Mucosa of descending colon (tissue), 3 donors: ENCODE measurements at places on chromosomes 13 and 19.

DNA sequence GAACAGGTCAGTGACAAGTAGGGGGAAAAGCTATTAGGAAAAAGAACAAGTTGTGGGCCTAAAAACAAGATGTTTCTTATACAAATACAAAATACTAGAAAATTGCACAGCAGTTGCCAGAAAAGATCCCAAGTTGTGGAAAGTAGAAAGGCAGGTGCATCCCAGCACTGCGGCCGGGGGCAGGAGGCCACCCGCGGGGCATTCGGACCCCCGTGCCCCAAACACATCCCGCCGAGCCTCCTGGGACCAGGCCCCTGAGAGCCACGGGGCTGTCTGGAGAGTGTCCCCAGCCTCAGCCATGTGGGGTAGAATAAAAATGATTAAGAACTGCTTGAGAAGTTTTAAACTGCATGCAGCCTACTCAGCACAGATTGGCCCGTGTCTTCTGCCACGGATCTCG lies 11.4 kb downstream of the RASA3 start:
- DNase-seq, result no peak

GRCh38 chr19:13718733-13719132 lies 45.6 kb upstream of the MRI1 start:
- DNase-seq, result no peak

GRCh38 chr19:48663667-48664066 lies 9.2 kb downstream of the NTN5 start:
- no peak for DNase-seq

GRCh38 chr13:26749285-26749684 lies 11.3 kb downstream of the GPR12 start:
- DNase-seq, result no peak

DNA sequence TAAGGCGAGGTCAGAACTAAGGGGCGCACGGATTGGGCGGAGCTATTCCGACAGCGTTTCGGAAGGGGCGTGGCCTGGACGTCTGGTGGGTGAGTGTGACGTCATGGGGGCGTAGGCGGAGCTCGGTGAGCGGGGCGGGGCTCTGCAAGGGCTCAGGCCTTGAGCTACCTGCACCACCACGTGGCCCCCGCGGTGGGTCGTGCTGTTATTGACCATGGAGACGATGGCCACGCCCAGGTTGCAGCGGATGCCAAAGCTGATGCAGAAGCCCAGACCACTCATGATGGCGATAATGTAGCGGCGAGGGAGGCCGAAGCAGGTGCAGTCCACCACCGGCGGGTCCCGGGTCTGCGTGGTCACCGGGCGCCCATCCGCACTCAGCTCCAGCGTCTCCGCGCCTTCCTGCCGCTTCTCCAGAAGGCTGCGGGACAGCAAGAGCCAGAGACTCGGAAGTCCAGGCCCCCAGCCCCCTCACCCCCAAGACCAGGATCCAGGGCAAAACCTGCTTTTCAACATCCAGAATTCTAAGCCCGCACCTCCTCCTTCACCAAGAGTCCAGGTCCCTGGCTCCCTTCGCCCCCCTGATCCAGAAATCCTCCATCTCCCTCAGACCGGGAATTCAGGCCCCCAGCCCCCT lies 4.8 kb downstream of the SLC17A7 start:
- DNase-seq, result no peak

- no peak for DNase-seq
These were observed 776.3 kb downstream of the EFNB2 start for GRCh38 chr13:105758918-105759860.

- no peak for DNase-seq
These were observed 41.1 kb upstream of the CEACAM20 start for GRCh38 chr19:44570603-44570983.

DNA sequence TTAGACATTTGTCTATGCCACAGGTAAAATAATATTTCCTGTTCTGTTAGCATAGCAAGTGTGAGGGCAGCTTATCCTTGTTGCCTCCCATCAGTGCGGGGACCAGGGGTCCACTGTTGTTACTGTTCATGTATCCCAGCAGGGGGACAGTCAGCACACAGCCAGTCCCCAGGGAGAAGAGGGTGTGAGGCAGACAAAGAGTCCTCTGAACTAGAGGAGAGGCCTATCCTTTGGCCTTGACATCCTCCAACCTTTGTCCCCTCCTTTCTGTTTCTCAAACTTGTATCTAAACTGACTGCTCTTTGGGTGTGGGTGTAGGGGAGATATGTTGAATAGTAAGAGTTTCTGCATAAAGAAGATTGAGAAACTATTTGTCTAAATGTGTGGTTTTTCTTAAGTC lies 2.9 kb upstream of the GPR18 start:
- DNase-seq, result no peak

GRCh38 chr13:41691274-41691673 lies 233.9 kb downstream of the RGCC start:
- no peak for DNase-seq

GRCh38 chr13:42836930-42837690 lies 55.7 kb downstream of the FAM216B start:
- no peak for DNase-seq

GRCh38 chr13:76004416-76004815 lies 368.3 kb downstream of the LMO7 start:
- DNase-seq, result no peak

DNA sequence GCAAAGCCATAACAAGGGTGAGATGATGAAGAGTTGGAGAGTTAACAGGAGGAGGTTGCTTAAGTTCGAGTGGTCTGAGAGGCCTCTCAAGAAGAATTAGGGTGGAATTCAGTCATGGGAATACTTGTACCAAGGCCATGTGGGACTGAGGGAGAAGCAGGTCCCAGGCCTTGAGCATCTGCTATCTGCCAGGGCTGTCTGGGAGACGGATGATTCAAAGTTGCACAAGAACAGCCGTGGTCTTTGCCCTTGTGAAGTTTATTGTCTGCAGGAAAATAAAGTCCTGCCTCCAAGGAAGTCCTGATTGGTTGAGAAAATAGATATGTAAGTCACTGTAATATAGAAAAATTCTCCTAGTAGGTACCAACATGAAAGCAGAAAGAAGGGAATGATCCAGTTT lies 178.8 kb upstream of the RFC3 start:
- DNase-seq, result no peak

DNA sequence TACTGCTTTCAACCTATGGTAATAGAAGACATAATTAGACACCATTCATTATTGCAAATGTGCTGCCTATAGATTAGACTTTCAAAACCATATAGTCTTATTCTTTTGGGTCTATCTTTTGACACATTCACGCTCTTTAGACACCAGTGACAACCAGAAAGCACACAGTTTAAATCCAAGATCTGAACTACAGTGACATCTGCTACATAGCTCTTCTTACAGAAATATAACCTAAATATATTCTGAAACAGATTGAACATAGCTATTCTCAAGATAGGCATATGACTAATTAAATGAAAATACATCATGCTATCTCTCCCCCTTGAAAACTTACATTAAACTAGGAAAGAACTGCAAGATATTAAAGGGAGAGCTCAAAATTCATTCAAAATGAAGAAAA lies 514.2 kb upstream of the SLITRK6 start:
- DNase-seq, result no peak

DNA sequence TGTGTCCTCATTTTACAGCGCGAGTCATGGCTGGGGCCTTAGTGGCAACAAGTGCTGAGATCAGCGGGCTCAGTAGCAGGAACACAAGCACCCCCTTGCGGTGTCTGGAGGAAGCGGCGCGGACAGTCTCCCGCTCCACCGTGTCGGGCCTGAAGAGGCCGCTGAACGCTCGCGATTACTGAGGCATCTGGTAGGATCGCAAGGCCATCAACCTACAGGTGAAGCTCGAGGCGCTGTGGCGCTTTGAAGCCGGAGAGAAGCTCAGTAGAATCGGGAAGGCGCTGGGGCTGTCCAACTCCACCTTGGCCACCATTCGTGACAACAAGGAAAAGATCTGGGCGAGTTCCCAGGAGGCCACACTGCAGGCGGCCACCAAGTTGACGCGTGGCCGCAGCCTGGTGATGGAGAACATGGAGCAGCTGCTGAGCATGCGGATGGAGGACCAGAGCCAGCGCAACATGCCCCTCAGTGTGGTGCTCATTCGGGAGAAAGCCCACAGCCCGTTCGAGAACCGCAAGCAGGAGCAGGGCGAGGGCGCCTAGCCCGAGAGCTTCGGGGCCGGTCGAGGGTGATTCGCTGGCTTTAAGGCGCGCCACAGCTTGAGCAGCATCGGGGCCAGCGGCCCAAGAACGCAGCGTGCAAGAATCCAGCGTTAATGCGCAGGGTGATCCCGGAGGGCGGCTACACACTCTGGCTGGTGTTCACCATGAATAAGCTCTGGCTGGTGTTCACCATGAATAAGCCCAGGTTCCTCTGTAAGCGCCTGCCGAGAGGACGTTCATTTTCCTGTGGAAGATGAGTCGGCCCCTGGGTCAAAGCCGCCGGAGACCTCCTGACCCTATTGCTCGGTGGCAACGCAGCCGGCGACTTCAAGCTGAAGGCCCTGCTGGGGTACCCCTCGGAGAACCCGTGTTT lies 8.3 kb upstream of the MZF1 start:
- peak; percentile 82 for DNase-seq

DNA sequence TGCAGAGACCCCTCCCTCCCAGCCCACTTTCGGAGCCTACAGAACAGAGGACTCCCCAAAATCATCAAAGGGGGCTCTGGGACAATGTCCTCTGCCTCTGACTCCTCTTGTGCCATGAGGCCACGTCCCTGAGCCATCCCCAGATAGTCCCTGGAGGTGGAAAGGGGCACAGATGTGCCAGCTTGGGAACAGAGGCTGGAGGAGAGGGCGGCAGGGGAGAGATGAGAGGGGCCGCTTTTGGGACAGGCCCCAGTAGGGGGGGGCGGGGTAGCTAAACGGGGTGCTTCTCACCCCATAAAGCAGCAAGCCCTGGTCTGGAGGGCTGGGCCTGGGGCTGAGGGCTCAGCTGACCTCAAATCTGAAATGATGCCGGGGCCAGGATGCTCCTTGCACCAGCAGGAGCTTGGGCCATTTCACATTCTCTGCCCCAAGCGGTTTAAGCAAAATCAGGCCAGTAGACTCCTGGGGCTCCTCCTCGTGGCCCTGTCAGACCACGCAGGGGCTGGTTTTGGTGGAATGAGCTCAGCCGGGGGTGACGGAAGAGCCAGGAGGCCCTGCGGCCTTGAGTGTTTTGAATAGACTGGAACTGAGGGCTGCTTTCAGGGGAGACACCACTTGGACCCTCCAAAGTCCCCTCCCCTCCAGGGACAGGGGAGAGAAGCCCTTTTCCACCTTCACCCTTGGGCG lies 27.1 kb downstream of the ONECUT3 start:
- no peak for DNase-seq

GRCh38 chr19:16175954-16176353 lies 2.6 kb upstream of the CIB3 start:
- DNase-seq, result no peak

DNA sequence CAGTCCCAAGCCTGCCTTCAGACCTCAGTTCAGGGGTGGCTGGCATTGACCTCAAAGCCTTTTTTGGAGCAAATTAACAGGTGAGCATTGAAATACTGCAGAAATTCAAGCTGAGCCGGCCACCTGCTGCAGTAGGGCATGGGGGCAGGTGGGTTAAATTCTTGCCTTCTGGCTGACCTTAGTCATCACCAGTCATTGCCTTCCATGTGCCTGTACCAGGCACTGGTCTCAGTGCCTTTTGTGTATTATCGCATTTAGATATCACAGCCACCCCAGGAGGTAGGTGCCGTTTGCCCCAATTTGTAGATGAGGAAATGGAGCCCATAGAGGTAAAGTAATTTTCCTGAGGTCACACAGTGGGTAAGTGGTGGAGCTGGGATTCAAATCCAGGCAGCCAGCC lies 7.2 kb downstream of the PPP1R37 start:
- DNase-seq, result no peak

DNA sequence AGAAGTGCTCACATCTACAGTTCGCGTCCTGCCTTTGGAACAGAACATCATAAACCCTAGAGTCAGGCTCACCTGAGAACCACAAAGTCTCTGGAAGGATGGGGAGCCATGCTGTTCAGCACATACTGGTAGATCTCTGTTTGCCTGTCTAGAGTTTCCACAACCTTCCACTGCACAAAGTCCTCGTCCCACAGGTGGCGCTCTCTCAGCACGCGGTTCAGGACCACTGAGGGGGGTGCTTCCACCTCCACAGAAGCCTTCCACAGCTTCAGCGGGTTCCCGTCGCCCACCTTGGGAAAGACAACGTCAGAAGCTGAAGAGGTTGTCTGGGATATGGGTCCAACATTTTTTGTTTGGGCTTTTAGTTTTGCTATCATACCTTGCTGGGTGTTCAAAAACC lies 93.6 kb downstream of the KL start:
- peak; percentile 46 for DNase-seq

GRCh38 chr13:110109140-110109783 lies 197.7 kb downstream of the COL4A1 start:
- no peak for DNase-seq

DNA sequence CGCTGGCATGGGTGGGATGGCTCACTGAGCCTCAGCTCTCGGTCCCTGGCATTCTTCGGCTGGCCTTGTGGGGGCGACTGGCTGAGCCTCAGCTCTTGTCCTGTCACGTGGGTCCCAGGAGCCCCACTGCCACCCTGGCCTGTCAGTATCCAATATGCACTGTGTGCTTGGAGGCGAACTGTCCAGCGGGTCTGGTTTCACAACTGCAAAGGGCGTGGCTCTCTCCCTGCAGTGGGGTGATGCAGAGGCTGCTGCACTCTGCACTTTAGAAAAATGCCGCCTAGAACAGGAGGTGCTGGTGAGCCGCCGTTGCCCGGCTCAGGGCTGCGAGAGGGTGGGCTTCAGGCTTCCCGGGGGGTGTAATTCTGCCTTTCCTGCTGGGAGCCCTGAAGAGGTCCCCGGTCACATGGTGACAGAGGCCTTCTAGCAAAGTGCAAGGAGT lies 17.0 kb upstream of the TMEM255B start:
- peak; percentile 52 for DNase-seq

DNA sequence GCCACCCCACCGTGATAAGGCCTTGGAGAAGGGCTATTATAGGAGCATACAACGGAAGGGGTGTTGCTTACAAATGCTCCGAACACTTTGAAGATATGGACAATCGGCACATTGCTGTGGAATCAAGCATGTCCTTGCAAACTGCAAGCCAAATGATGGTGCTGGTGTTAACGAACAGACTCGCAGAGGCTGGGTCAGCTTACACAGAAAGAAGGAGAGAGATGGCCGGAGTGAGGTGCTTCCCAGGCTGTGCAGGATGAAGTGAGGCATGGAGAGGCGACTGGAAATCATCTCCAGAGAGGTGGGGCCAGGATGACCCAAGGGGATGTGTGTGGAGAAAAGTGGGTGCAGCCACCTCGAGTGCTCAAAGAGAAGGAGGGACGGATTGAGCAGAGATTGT lies 42.2 kb downstream of the HSPH1 start:
- DNase-seq, result no peak

DNA sequence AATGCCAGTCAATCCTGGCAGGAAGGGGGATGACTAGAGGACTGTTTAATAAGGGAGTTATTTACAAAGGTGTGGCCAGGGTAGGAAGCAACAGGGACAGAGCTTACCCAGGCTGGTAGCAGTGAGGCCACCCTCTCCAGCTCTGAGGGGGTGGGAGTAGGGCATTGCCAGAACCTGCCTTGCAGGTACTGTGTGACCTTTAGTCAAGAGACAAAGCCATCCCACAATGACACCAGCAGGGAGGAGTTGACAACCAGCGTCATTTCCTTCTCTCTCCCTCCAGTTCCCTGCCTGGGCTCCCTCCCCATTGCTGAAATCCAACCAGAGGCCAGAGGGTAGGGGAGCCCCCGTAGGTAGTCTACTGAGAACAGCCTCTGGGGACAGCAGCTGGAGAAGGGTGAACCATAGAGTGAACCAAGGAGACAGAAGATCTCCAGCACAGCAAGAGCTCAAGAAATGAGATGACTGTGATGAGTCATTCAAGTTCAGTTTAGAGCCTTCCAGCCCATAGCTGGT lies 33.3 kb upstream of the SPATA13 start:
- peak; percentile 71 for DNase-seq
